ENCODE measurements at places on chromosomes 11 and 22.

GRCh38 chr11:122923302-122923701 is 40.7 kb downstream of the JHY start:
- DNase-seq = no peak

- DNase-seq = no peak
These were observed 71.8 kb downstream of the PHF21A start for GRCh38 chr11:46049325-46049897.

DNA sequence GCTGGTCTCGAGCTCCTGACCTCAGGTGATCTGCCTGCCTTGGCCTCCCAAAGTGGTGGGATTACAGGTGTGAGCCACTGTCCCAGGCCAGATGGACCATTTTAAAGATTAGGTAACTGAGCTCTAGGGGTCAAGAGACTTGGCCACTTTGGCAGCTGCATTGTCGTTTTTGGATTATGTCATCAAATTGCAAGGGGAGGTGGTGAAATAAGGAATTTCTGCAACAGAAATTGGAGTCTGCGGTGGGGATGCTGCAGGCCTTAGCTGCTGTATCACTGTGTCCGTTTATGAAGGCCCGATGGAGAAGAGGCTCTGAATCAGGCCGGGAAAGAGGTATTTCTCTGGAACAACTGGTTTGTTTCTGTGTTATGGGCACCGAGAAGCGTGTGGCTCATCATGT is 34.6 kb downstream of the PTPRJ start:
- no peak for DNase-seq

DNA sequence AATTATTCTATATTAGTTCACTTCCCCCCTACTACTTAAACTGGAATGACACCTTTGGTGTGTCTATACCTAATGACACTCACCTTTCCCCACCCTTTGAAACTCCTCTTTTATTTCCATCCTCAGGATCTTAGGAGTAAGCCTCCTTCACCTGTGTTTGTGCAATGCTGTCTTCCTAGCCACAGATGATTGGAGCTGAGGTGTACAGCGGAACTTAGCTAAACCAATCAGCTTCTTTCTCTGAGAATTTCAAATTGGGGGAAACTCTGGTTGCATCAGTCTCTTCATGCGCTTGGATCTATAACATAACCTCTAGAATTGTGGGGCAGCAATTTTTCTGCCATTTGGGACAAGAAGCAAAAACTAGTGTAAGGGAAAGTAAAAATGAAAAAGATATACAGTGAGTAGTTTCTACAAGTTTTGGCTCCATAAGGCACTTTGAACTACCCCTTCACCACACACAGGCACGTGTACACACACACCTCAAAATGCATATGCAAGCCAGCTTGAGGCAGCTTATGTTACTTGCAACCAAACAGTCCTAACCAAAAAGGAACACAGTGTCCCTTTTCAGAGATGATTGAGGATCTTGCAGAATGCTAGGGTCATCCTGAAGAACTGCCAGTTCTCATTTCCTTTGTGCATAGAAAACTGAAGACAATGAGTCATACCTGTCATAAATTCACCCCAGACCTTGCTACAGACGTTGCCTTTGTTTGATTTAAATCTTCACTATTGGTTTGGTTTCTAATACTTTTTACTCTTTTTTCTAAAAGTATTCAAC is 36.0 kb upstream of the LDLRAD3 start:
- DNase-seq = no peak

- no peak for DNase-seq
These were observed 11.6 kb downstream of the SLC3A2 start for GRCh38 chr11:62892077-62892922.

- DNase-seq = no peak
These were observed 54.1 kb downstream of the GRIK4 start for GRCh38 chr11:120565466-120566155.

DNA sequence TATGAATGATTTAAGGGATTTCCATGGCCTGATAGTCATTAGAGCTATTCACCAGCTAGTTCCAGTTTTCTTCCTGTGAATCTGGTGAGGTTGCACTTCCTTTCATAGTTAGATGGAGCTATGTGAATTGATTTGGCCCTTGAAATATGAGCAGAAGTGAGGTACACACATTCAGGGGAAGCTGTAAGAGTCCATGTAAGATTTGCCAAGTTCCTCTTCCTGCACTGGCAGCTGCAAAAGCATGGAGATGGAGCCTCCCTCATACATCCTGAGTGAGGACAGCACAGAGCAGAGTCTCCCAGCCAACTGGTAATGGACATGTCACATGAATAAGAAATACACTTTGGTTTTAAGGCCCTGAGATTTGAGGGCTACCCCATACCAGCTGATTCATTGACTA is 111.7 kb downstream of the CD44 start:
- no peak for DNase-seq

DNA sequence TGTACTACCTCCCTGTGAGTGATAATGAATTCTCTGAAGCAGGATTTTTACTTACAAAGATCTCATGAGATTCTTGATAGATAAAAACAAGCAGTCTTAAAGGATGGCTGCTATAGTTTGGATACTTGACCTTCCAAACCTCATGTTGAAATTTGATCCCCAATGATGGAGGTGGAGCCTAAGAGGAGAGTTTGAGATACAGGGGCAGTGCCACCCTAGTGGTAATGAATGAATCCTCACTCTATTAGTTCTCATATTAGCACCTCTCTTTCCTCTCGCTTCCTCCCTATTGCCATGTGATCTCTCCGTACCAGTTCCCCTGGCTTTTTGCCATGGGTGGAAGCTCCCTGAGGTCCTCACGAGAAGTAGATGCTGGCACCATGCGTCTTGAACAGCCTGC is 37.9 kb upstream of the OR8B8 start:
- DNase-seq = no peak

DNA sequence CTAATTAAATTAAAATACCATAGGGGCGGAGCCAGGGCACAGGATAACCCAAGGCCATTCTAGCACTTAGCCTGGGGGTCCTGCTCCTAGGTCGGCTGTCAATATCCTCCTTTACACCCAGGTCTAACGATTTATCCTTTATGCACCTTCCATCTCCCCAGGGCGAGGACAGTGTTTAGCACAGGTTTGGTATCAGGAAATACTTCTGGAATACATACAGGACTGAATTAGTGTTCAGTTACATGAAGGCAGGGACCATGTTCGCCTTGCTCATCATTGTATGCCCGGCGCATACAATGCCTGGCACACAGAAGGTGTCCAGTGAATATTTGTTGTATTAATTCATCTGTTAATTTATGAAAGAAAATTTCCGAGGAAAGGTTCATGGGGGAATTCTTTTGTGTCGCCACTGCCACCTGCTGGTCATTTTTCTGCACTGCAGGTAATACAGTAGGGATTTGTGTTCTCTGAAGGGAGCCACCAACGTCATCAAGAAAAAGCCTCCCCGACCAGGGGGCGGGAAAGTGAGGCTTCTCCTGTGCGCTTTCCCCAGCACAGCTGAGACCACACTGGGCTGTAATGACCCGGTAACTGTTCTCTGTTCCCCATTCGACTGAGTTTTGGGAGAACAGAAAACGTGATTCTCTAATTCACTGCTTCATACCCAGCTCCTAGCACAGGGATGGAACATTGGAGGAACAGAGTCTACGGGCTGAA is 68.7 kb upstream of the ASPHD2 start:
- peak; percentile 34 for DNase-seq

DNA sequence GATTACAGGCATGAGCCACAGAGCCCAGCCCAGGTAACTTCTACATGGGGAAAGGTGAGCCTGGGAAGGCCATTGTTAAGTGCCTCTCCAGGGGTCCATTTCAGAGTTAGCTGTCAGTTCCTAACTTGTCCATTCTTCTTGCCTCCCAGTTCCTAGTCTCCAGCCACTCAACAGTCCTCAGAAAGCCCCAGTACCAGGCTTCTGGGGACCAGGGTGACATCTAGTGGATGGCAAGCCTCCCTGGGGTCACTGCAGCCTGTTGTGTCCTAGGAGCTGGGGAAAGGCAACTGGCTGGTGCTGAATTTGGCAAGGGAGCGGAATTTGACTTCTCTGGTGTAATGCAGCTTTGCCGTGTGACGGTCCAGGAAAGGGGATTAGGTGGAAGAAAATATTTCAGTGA is 2.1 kb downstream of the LGALS12 start:
- DNase-seq = no peak

DNA sequence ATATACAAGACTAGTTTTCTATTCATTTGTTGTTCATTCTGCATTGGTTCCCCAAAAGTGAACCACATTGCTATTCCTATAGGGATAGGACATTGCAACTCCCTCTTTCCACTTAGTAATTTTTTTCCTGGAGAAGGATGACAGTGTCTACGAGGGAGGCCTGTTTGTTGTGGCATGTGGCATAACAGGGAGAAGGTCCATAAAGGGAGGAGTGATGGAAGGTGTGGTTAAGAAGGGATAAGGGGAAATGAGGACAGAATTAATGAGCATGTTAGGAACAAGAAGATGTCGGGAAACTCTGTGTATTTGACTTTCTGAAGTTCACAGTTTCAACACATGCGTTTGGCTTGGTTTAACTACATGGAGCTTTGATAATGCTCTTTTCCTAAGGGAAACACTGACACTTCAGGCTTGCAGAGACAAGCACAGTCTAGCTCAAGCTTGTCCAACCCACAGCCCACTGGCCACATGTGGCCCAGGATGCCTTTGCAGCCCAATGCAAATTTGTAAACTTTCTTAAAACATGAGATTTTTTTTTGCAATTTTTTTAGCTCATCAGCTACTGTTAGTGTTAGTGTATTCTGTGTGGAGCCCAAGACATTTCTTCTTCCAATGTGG is 149.7 kb downstream of the TRPC6 start:
- DNase-seq = no peak

DNA sequence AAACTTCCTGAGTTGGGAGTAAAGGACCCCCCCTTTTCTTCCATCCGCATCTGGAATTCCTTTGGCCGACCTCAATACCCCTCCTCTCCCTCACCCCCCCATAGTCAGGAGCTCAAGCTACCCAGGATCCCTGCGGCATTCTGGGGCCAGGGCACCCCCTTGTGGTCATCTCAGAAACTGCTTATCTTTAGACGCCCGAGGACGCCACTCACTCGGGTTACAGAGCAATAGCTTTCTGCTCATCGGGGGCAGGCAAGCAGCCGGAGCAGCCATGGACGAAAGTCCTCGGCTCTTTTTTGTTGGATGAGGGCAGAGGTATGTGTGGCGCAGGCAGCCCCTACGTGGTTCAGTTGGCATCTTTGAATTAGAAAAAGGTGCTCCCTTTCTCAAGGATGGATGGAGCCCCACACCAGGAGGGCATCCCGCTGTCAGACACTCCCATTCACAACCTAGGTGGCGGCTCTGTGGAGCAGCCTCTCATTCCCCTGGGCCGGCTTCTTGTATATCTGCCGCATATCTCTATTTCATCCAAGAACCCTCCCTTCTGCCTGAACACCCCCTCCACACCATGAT is 2.3 kb downstream of the C1QTNF5 start:
- peak; percentile 54 for DNase-seq

DNA sequence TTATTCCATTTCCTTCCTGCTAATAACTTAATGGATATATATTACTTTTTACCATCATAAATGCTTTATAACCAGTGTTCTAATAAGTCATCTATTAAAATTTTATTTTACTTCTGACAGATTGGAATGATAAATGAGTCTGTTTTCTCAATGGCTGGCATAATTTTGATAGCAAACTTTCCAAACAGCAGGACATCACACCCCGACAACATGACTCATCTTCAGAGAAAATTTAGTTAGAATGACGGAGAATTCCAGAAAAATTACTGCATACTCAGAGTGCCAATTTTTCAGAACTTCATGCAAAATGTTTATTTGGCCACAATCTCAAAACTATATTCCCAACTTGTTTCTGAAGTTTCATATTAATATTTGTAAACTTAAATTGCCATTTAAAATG is 174.4 kb downstream of the SWAP70 start:
- DNase-seq = no peak

All from stimulated activated CD8-positive, alpha-beta memory T cell treated with anti-CD3 and anti-CD28 coated beads, Interleukin-15, amount 100 ng/mL, for 48 hours (primary cell).